ENCODE measurements at places on chromosomes 12 and 14.

GRCh38 chr12:95681210-95681765 lies 109.3 kb downstream of the NTN4 start:
- DNase-seq, result no peak

DNA sequence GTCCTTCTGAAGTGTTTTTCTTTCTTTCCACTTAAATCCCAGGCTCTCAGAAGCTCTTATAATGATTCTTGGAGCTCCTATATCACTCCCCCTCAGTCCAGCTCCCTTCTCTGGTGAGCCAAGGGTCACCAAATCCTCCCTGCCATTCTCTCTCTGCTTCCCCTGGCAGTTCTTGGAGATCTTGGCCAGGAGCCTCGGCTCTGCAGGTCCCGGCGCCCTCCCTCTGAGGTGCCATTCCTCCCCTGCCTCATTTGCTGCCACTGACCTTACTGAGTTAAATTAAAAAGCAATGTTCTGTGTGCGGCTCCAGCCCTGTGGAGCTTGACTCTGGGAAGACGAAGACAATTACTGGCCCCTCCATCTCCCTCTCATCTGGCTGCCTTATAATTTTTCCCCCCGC lies 7.0 kb downstream of the CISTR start:
- DNase-seq, result no peak

GRCh38 chr14:36161776-36162175 lies 14.7 kb downstream of the PTCSC3 start:
- no peak for DNase-seq

DNA sequence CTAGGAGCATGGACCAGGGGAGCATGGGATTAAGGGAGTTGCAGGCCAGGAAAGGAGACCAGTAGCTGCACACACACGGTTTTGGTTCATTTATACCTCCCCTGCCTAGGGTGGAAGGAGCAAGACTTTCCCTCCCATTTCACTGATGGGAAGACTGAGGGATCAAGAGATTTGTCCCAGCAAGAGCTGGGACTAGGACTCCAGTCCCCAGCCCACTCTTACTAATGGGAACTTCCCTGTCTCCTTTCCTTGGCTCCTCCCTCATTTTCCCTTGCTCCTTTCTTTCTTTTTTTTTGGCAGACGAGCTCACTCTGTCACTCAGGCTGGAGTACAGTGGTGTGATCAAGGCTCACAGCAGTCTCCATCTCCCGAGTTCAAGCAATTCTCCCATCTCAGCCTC lies 13.0 kb downstream of the SCNN1A start:
- DNase-seq, result no peak

- DNase-seq, result no peak
These were observed 111.0 kb upstream of the LHX5 start for GRCh38 chr12:113582521-113583218.

- no peak for DNase-seq
These were observed 43.0 kb upstream of the NTF3 start for GRCh38 chr12:5388581-5389535.

GRCh38 chr14:105066240-105067071 lies 1.2 kb upstream of the GPR132 start:
- no peak for DNase-seq

DNA sequence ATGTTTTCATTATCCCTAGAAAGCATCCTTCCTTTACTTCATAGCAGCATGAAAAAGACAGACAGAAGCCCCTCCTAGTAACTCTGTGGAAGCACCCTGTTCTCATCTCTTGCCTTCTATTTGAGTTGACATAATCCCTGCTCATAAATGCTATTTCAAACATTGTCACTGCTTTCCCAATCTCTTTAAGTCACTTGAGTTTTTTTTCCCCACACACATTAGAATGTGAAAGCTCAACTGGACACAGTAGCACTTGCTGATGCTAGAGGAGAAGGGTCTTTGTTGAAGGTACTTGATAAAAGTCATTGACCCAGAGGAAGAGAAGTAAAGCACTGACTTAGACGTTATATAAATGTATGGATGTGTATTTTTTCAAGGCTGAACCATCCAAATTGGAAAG lies 3.0 kb downstream of the E2F7 start:
- no peak for DNase-seq

DNA sequence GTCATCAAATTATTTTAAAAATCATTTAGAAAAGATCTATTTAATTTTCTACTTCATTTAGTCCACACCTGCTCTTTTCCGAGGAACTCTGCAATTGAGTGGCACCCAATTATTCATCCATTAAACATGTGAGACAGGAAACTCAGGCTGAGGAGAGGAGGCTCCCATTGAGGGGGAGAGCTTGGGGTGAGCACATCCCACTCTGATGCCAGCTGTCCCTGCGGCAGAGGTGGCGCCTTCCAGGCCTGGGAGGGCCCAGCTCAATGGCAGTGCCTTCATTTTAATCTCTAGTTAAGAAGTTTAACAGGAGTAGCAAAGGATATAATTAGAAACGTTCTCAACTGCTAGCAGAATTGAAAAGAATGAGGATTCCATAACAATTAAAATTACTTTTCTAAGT lies 92.0 kb downstream of the ITPR2 start:
- DNase-seq, result no peak

GRCh38 chr14:20820063-20820904 lies 17.6 kb upstream of the RNASE1 start:
- DNase-seq, result no peak

DNA sequence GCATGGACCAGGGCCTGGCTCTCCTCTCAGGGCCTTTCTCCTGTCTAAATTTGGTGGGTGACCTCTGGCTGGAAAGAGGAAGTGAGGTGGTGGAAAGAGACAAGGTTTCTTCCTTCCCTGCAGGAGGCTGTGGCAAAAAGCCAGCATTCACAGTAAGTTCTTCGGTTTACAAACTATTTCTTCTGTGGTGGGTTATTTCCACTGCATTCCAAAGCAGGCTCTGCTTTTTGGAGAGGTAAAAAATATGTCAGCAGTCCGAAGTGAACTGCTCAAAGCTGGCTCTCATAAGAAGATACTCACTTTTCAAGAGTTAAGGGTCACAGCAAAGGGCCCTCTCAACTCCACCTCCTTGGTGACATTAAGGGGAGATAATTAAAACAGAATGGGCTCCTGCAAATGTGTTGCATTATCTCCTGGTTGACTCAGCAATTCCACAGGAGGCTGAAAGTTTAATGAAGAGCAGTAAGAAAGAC lies 48.9 kb upstream of the POC1B start:
- no peak for DNase-seq

DNA sequence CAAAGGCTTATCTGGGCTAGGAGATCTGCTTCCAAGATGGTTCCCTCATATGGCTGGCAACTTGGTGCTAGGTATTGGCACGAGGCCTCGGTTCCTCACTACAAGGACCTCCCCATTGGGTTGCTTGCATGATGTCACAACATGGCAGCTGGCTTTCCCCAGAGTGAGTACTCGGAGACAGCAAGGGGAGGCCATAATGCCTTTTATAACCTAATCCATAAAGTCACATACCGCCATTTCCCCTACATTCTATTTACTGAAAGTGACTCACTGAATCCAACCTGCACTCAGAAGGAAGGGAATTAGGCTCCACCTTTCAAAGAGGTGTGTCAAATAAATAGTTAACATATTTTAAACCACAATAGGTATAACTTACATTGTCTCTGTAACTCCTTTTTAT lies 130.9 kb downstream of the SAMD4A start:
- no peak for DNase-seq

DNA sequence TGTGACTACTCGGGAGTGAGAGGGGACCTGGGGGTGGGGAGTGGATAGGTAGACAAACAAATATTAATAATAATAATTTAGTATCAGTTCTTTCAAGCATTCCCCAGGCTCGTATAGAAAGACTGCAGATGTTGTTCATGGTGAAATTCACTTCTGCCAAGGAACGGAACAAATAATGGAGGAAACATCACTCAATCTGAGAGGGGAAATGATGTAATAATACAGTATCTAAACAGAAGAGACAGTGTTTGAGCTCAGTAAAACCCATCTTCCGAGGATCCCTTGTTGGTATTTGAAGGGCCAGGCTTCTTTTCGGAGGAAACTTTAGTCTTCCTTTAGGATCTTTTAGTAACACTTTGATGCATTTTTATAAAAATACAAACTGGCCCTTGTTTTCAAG lies 114.2 kb downstream of the KCNK10 start:
- no peak for DNase-seq

- no peak for DNase-seq
These were observed 5.9 kb downstream of the GPR84 start for GRCh38 chr12:54358191-54358944.

GRCh38 chr14:61451891-61452400 lies 130.6 kb downstream of the PRKCH start:
- no peak for DNase-seq

DNA sequence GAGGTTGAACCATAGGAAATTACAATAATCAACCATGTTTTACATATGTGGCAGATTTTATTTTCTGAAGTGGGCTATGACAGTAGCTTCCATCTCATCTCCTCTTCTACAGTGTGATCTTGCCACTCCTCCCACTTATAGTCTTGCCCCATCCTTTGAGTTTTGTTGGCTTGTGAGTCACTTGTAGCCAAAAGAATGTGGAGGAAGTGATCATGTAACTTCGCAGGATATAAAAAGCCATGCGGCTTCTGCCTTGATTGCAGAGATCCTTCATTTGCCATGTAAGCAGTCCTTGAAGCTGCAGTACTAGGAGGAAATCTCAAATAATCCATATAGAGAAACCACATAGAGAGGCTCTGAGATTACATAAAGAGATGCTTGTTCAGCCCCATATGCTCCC lies 13.7 kb upstream of the ZNF84 start:
- DNase-seq, result no peak

DNA sequence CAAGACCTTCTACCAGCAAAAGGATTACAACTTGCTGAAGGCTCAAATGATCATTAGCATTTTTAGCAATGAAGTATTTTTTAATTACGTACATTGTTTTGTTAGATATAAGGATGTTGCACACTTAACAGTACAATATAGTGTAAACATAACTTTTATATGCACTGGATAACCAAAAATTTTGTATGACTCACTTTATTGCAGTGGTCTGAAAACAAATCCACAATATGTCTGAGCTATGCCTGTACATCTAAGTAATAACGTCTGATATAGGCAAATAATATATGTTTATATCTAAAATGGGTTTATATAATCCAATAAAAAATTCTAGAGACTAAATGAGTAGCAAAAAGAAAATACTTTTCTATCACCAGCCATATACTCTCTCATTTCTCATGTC lies 10.6 kb downstream of the ANKS1B start:
- DNase-seq, result no peak

GRCh38 chr14:69059658-69060623 lies 80.8 kb upstream of the ACTN1 start:
- no peak for DNase-seq

- DNase-seq, result peak; percentile 54
These were observed 16.9 kb downstream of the OR6S1 start for GRCh38 chr14:20624495-20625070.

- DNase-seq, result no peak
These were observed 278.6 kb downstream of the FOXG1 start for GRCh38 chr14:29045237-29045636.
